SW 1271 (cell line): ENCODE measurements at places on chromosomes 5 and 9.

GRCh38 chr5:65101632-65102100 is 332.9 kb downstream of the CWC27 start:
- no peak for DNase-seq

- no peak for DNase-seq
These were observed 60.6 kb upstream of the ADRA1B start for GRCh38 chr5:159855476-159856191.

DNA sequence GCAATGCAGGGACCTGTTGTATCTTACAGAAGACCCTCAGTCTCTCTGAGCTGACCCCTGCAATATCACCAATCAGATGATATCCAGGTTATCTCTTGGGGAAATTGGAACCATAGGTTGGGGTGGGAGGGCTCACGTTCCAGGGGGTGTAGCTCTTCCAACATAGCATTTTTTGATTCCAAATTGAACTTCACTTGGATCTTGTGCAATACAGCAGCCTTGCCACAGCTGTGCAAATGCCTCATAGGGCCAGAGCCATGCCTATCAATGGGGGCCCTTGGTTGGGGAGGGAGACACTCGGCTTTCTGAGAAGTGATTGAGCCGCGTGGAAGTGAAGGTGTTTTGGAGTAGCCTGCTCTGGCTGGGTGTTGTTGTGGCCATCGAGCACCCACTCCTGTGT is 117.2 kb upstream of the PITX1 start:
- DNase-seq = no peak

GRCh38 chr9:107176436-107177151 is 106.5 kb upstream of the RAD23B start:
- no peak for DNase-seq
